ENCODE measurements at places on chromosomes 2 and 18.
A peak's percentile ranks its signal among the peaks of the same experiment; 100 is the strongest.

DNA sequence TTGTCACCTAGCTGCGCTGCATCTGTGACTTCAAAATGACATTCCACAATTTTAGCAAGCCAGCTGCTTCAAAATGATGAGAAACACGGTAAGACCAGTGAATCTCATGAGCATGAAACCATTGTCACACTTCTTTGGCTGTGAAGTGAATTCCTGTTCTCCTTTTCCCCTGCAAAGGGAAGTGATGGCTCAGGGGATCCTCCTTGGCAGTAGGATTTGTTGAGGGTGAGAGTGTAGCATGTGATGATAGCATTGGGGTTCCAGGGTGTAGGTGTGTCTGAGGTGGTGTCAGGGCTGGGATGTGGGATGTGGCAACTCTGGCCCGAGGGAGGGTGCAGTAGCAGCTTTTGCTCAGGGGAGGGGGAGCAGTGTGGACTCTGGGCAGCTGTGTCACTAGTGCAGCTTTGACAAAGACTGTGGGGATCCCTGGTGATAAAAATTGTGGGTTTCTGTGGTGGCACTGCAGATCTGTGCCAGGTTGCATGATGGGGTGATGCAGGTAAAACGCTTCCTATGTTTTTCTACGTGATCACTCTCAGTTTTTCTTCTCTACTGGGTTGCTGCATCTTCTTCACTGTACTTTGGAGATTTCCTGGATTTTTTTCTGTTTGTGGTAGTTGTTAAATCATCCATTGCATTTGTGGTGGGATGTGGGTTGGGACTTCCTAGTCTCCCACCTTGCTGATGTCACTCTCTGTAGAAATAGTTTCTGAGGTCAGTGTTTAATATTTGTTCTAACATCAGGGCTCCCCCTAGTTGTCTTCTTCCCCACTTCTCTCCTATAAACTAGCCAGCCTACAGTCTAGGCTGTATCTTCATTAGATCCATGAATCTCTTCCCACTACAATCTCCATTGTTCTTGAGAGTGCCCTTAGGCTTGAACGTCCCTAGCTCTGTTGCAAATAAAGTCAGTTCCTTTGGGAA lies 107.0 kb downstream of the ACTR3 start:
- DNase-seq: no peak

DNA sequence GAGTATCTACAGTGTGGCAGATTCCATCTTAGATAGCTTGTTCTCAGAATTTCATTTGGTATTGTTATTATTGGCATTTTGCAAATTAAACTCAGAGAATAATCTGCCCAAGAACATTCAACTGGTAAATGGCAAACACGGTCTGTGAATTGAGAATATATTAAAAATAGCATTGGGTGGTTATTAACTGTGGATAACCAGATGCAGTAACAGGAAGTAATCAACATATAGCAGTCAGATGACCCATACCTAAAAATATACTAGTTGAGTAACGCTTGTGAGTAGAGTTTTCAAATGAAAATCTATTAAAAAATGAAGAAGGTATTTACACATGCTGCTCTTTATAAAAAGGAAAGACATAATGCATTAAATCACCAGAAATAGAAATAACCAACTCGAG lies 129.5 kb downstream of the ZNF804A start:
- DNase-seq: no peak

- DNase-seq: no peak
Measured at GRCh38 chr18:10950876-10951630, 198.3 kb downstream of the PIEZO2 start.

DNA sequence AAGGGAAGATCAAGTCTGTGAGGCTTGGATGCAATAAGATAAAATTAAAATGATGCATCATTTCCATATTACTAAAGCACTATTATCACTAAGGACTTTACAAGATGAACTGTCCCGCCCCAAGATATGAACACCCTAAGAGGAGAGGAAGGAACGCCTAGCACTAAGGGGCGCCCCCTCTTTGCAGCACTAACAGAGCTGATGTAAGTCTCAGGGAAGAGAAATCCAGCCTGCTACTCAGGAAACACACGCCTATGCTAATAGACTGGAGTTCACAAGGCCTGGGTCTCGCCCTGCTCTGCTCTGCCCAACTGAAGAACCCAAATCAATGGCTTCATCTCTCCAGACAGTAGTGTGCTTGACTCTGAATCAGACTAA lies 6.1 kb downstream of the INO80C start:
- no peak for DNase-seq

DNA sequence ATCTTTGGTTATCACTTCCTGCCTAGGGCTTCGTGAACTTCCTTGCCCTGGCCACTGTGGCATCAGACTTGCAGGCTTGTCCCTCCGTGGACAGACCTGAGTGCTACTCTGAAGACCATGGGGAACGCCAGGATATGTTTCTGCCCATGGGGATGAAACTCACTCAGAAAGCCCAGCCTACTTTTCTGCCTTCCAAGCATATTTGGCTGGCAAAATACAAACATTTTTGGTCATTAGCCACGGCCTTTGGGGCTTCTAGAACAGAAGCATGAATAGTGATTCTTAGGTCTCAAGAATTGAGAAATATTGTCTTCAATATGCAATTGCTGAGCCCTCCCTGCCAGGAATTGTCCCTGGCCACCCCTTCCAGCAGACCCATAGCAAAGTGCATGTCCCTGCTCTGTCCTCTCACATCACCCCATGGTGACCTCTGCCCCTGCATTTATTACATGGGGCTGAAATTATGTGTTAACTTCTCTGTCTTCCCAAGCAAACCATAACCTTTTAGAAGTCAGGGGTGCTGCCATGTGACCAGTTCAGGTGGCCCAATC lies 152.4 kb downstream of the OSR1 start:
- no peak for DNase-seq

GRCh38 chr2:223501641-223502040 lies 100.5 kb downstream of the SCG2 start:
- no peak for DNase-seq

DNA sequence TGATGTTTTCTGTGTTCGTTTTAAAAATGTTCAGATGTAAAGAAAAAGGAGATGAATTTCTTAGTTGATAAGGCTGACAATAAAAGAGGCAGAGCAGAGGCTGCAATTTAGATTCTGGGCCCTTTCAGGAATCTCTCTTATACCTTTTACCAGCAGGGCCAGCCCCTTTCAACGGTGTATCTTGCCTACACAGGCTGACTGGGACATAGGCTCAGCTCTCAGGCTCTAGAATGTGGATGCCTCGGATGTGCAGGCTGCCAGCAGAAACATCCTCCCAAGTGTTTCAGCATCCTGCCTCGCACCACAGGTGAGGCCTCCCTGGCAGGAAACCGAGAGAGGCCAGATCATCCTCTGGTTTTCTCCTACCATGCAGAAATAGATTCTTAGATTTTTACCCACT lies 3.4 kb downstream of the C2orf80 start:
- DNase-seq: peak; percentile 15

DNA sequence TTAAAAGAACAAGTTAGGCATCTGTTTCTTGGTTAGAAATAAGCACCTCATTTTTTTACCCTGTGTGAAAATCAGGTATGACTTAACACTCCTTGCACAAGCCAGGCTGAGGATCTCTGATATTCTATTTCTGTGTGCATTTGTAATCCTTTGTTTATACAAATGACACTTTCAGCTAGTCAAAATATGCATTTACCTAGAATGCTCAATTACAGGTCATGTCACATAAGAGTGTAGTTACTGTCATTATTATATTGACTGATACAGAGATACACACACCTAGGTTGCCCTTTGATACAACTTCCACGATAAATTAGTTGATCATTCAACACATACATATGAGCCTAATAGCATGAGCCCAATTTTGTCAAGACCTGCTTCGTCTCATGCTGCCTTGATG lies 144.3 kb downstream of the CHST9 start:
- no peak for DNase-seq

- no peak for DNase-seq
Measured at GRCh38 chr2:118520246-118520645, 327.2 kb downstream of the EN1 start.

Data from caudate nucleus (tissue), 63 donors.